ENCODE measurements at places on chromosomes 2 and 18.

DNA sequence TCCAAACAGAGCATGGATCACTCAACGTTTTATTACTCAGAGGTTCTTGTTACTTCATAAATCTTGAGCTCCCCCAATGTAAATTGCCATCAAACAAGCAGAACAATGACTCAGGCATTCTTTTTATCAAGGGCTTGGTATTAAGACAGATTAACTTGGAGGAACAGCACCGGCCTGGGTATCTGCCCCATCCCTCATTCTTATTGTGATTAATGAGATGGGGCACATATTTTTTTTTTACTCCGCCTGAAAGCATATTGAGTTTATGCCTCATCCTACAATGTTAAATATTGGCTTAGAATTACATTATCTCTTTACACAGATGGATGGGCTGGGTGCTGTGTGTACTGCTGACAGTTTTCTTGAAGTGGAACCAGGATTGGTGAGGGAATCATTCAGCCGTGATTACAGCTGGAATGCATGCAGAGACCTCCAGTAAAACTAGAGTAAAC is 387.3 kb downstream of the CLIP4 start:
- no peak for DNase-seq

DNA sequence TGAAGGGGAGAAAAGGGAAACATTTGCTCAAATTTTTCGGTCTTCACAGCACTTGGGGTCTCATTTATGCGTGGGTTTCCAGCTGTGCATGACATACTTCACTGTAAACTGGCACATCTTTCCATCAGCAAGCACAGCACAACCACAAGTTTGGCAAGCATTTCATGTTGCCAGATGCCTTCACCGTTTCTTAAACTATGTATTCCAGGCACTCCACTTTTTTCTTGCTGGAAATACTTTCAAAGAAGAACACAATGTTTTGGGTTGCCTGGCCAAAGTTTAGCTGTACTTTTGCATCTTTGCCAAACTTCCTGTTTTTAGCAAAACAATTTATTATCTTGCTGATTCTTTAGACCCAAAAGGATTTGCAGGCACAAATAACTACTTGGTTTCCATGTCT is 194.6 kb upstream of the MEIS1 start:
- no peak for DNase-seq

DNA sequence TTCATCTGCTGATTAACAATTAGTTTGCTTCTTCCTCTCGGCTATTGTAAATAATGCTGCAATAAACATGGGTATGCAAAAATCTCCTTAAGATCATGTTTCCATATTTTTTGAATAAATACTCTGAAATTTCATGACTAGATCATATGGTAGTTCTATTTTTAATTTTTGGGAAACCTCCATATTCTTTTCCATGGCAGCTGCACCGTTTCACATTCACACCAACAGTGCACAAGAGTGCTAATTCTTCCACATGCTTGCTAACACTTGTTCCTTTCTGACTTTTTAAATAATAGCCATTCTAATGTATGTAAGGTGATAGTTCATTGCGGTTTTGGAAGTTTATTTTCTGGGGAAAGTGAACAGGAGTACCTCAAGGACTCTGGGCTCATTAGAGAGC is 52.6 kb upstream of the TACR1 start:
- no peak for DNase-seq

GRCh38 chr2:114405247-114406116 is 37.0 kb upstream of the DPP10 start:
- no peak for DNase-seq

DNA sequence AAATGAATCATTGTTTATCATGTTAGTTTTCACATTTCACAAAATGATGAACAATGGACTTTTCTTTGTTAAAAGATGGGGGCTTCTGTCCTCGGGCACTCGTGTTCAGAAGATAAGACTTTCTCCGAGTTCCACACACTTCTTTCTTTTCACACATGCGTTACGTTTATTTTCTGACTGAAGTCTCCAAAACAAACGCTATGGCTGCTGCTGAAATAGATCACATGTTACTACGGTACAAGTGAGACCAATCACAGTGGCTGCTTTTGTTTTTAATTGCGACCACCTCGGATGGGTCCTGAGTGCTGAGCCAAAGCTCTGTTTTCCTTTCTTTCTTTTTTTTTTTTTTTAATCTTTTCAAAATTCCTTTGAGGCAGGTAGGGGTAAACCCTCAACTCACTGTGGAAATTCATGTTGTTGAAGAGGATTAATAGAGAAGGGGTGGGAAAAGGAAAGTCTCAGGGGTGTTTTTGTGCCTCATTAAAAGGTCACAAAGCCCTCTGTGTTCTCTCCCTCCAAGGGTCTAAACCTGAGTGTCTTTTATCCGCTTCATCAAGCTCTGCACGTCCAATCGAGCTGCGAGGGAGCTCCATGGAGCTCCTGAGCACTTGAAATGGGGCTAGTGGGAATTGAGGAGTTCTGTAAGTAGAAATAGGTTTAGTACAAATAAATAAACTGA is 48.2 kb downstream of the ARL4C start:
- DNase-seq = no peak

GRCh38 chr2:72131371-72131891 is 16.2 kb downstream of the CYP26B1 start:
- DNase-seq = no peak

- DNase-seq = no peak
Measured at GRCh38 chr2:194686569-194686968, 970.5 kb upstream of the SLC39A10 start.

DNA sequence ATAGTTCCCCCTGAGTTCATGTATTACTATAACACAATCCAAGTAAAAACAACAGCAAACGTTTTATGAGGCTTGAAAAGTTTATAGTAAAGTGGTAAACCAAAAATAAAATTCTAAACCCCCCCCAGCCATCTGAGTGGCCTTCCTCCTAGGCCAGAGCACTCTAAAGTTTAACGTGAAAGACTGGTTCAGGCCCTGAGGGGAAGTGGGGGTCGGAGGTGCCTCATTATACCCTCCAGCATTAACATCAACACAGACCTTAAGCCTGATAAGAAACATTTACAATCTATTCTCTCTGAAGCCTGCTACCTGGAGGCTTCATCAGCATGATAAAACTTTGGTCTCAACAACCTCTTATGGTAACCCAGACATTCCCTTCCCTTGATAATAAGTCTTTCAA is 29.0 kb upstream of the CNGA3 start:
- DNase-seq = no peak

GRCh38 chr18:50133526-50133925 is 61.4 kb downstream of the MYO5B start:
- DNase-seq = no peak

DNA sequence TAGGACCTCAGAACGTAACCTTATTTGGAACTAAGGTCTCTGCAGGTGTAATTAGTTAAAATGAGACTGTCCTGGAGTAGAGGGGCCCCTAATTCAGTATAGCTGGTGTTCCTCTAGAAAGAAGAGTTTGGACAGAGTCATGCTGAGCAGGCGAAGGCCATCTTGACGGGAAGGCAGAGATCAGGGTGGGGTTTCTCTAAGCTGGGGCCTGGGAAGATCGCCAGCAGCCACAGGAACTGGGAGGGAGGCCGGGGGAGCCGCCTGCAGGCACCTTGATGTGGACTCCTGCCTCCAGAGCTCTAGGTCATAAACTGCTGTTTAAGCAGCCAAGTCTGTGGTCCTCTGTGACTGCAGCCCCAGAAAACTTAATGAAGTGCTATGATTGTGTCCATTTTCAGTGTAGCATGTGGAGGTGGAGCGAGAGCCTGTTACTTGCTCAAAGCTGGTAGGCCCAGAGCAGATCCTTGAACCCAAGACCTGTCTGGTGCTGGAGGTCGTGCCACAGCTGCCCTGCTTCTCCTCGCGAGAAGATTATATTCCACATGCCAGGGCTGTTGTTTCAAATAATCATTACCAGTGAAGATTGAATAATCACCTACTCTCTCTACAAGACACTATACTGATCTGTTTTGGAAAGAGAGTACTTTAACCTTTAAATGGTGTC is 105.7 kb downstream of the TPO start:
- no peak for DNase-seq

DNA sequence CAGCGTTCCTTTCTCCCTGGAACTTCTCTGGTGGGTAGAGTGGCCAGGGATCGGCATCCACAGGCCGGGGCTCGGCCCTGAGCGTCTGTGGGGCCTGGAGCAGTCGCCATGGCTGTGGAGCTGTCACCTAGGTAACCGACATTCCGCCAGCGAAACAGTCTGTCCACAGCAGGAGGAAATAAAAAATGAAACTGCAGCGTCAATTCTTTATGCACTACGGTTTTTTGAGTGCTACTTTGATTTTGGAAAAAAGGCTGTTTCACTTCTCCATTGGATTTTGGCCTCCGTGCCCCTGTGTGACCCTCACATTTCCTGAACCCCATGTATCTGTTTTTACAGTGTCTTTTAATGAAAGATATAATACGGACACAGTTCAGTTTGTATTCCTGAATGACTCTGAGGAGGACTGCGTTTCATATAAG is 163.4 kb downstream of the LDLRAD4 start:
- peak; percentile 38 for DNase-seq

GRCh38 chr2:196515608-196516007 is 123.9 kb upstream of the CCDC150 start:
- no peak for DNase-seq

GRCh38 chr18:78521136-78521535 is 458.5 kb upstream of the SALL3 start:
- no peak for DNase-seq

DNA sequence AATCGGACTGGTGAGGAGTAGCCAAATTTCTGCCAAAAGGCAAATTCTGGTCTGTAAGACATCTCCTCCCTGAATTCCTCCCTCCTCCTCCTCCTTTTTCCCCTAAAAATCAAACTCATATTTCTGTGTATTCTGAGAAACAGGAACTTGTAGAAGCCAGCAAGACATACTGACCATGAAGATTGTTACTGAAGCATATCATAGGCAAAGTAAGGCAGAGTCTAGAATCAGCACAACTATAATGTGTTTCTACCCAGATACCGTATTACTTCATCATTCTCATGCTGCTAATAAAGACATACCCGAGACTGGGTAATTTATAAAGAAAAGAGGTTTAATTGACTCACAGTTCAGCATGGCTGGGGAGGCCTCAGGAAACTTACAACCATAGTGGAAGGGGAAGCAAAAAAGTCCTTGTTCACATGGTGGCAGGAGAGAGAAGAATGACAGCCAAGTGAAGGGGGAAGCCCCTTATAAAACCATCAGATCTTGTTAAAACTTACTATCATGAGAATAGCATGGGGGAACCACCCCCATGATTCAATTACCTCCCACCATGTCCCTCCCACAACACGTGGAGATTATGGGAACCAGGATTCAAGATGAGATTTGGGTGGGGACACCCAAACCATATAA is 24.9 kb upstream of the EPC2 start:
- no peak for DNase-seq

DNA sequence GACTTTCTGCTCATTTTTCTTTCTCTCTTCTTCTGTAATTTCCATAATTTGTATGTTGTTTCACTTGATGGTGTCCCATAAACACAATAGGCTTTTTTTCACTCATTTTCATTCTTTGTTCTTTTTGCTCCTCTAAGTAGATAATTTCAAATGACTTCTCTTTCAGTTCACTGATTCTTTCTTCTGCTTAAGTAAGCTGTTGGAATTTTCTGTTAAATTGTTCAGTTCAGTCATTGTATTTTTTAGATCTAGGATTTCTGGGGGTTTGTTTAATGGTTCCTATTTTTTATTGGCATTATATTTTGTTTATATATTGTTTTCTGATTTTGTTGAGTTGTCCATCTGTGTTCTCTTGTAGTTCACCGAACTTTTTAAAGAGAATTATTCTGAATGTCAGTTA is 19.5 kb downstream of the SP140L start:
- no peak for DNase-seq

DNA sequence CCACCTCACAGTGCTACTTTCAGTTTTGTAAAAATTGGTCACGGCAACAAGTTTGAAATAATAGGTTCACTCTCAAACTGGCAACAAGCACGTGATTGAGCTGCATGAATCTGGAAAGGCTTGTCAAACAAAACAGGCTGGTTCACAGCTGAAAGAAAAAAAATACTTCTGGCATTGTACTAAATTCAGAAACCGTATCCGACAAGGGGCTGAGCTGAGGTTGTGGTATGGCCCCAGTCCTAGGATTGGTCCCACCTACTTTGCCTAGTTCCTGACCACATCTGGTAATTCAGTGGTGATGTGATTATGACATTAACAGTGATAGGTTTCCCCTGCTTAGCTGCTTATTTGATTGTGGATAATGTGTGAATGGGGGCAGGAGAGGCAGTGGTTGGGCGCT is 326.5 kb upstream of the THUMPD2 start:
- no peak for DNase-seq

DNA sequence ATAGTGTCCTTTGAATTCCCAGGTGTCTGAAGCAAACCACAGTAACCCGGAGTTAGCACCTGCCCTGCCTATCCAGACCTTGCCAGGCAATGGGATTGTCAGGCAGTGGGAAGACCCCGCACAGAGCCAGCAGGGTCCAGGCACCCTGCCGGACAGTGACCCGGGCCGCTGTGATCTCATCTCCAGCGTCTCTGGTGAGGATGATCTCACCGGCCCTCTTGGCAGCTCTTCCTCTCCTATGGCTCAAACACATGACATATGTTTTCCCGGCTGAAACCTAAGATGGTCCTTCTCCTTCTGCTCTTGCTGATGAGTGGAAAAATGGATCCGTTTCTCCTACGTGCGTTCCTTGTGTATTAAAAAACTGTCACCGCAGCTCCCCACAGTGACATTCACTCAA is 75.1 kb downstream of the ACOXL start:
- no peak for DNase-seq

- no peak for DNase-seq
Measured at GRCh38 chr2:182179176-182179575, 193.5 kb downstream of the PPP1R1C start.

- DNase-seq = no peak
Measured at GRCh38 chr2:119463136-119463535, 31.5 kb downstream of the TMEM37 start.

DNA sequence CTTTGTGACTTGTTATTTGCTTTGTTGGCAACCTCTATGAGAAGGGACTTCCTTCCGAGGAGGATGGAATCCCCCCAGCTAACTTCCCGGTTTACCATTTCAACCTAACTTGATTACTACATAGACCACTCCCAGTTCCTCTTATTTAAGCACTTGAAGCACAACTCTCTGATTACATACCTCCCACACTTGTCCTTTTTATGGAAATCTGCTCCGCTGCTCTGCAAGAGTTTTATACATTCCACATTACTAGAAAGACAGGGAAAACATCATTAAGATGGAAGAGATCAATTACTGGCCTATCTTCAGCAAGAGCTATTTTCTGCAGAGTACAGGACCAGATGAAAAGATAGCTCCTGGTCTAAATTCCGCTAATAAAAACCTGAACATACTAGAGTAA is 160.0 kb upstream of the PGAP1 start:
- DNase-seq = no peak

GRCh38 chr2:102439065-102439695 is 16.2 kb downstream of the IL18RAP start:
- DNase-seq = no peak

- no peak for DNase-seq
Measured at GRCh38 chr2:19176977-19177376, 181.4 kb downstream of the OSR1 start.

GRCh38 chr18:10927286-10927992 is 221.9 kb downstream of the PIEZO2 start:
- no peak for DNase-seq

Data from stimulated activated CD4-positive, alpha-beta T cell treated with anti-CD3 and anti-CD28 coated beads, Interleukin-2, amount 100 ng/mL, for 24 hours (primary cell).